ENCODE measurements at places on chromosomes 16 and 17.

GRCh38 chr16:56589141-56590039, at the start of gene MT3:
TSS of gene MT3 (plus strand) at chr16:56589528. CDS start at chr16:56589591, 63 bp downstream.
- peak; percentile 11 for DNase-seq

GRCh38 chr16:57976331-57976796, 5.4 kb upstream of the CNGB1 start:
- DNase-seq, result no peak

GRCh38 chr16:87919681-87919994, 16.7 kb downstream of the CA5A start:
- DNase-seq, result no peak

DNA sequence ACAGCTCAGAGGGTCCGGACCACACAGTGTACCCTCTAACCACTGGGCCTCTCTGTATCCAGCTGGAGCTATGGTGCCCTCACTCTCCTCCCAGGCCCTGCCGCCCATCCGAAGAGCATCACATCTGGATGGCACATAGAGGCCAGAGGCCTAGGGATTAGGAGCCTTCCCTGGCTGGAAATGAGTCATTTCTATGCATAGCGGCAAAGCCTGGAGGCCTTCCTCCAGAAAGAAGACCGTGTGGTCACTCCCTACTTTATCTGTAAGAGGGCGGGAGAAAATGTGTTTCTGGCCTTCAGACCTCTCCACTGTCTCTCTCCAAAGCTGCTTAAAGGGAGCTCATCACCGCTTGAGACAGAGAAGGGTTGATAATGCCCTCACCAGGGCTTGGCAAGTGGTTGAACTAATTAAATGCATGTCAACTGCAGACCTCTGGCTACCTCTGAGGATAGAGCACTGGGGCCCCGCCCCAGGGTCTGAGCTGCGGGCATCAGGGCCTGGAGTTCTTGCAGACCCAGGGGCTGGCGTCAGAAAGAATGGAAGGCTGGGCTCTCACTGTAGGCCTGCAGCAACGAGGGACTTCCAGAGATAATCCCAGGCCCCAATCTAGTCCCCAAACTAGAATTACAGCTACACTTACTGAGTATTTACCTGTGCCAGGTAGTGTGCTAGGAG, 122.2 kb downstream of the IRX5 start:
- DNase-seq, result no peak

DNA sequence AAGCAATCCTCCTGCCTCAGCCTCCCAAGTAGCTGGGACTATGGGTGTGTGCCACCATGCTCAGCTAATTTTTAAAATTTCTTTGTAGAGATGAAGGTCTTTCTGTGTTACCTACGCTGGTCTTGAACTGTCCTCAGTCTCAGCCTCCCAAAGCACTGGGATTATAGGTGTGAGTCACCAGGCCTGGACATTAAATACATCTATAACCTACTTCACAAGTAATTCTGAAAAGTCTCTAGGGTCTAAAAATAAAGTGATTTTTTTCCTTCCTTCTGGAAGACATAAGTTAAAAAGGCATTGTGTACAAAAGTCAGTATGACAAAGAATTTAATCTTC, 118.3 kb downstream of the PARN start:
- no peak for DNase-seq

Data from NCI-H1417 (cell line).